ENCODE measurements at places on chromosomes 11 and 22.

- no peak for DNase-seq
Measured at GRCh38 chr11:114846416-114846791, 168.1 kb downstream of the NXPE2 start.

GRCh38 chr11:61901397-61901796 is 10.1 kb upstream of the FADS3 start:
- DNase-seq: no peak

- no peak for DNase-seq
Measured at GRCh38 chr11:9459667-9460321, 1.0 kb upstream of the ZNF143 start.

- DNase-seq: no peak
Measured at GRCh38 chr11:9075556-9075955, 15.8 kb downstream of the SCUBE2 start.
